ENCODE measurements at places on chromosomes 7 and 10.

- no peak for DNase-seq
Observed at GRCh38 chr10:32929634-32930033, 28.4 kb downstream of the ITGB1 start.

GRCh38 chr7:85596827-85597226, 410.0 kb upstream of the SEMA3D start:
- no peak for DNase-seq

GRCh38 chr10:29028486-29028885, 260.4 kb upstream of the LYZL1 start:
- no peak for DNase-seq

GRCh38 chr10:116710076-116710475, 32.3 kb downstream of the HSPA12A start:
- DNase-seq, result no peak

DNA sequence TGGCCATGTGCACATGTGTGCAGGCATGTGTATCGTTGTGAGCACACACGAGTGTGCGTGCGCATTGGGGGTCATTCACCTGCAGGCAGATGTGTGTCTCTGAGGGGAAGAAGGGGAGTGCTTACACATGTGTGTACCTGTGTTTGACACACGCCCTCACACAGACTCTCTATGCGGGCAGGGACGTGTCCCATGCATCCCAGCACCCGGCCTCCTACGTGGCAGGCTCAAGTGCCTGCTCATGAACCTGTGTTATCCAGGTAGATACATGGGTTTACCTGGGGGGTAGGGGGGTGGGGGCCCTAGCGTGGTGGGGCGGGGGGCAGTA, 18.6 kb downstream of the KCP start:
- no peak for DNase-seq

- DNase-seq, result no peak
Observed at GRCh38 chr10:69938541-69938991, 114.1 kb upstream of the MACROH2A2 start.

GRCh38 chr7:79182283-79182682, 271.2 kb downstream of the MAGI2 start:
- no peak for DNase-seq

DNA sequence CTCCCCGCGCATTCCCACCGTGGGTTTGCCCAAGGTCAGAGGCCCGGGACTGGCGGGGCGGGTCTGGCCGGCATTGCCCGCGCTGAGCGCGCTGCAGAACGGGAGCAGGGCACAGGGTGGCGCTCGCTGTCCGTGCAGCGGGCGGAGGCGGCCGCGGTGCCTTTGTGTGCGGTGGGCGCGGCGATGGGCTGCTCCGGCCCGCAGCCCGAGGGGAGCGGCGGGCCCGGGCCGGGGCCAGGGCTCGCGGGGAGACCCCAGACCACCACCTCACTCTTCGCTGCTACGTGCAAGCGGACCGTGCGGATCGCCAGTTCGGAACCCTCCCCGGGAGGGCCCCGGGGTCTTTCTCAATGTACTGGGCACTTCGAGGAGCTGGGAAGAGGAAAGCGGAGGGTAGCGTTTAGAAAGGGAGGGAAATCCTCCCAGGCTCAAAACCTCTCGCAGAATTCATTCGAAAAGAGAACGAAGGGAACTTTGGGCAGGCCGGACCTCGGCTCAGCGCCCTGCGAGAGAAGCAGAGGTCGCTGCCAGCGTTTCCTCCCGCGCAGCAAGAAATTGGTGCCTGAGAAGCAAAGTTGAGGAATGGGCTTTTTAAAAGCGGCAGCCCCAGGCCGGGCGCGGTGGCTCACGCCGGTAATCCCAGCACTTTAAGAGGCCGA, 8.5 kb downstream of the SP8 start:
- peak; percentile 78 for DNase-seq

GRCh38 chr10:92413519-92413918, 122.6 kb downstream of the MARCHF5 start:
- DNase-seq, result no peak

- no peak for DNase-seq
Observed at GRCh38 chr7:114678116-114678515, 243.8 kb upstream of the MDFIC start.

DNA sequence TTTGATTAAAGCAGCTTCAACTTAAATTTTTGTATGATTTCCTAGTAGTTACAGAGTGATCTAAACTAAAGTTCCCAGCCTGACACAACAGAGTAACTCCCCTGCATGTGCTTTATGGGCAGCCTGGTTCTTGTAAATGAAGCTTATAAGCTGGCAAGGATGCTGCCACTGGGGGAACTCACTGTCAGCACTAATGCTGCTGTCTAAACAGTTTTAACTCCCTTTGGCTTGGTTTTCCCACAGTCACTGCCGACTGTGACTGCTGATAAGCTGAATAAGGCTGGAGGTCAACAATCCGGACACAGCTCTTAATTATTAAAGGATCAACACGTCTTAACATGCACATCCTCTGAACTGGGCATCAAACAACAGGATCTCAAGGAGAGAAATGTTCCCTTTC, 130.1 kb downstream of the OTUD1 start:
- DNase-seq, result no peak

- DNase-seq, result no peak
Observed at GRCh38 chr10:95716466-95716865, 22.7 kb upstream of the TCTN3 start.

- no peak for DNase-seq
Observed at GRCh38 chr10:119161680-119162451, 3.6 kb downstream of the SFXN4 start.

DNA sequence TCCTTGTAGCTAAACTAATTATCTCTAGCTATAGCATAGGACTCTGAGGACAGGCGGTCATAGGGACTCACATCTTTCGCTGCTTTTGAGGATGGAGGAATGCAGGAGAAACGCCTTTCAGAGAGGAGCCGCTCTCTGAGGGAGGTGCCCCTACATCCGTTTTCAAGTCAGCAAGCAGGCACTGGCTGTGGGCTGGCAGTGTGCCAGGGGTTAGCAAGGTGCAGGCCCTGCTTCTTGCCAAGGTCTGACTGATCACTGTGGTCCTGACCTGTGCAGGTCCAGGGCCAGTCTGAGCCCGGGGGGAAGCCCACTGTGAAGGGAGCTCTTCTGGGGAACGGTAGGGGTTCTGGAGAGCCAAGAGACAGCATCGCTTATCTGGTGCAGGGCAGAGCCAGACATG, 89.4 kb downstream of the SH3PXD2A start:
- DNase-seq, result no peak

DNA sequence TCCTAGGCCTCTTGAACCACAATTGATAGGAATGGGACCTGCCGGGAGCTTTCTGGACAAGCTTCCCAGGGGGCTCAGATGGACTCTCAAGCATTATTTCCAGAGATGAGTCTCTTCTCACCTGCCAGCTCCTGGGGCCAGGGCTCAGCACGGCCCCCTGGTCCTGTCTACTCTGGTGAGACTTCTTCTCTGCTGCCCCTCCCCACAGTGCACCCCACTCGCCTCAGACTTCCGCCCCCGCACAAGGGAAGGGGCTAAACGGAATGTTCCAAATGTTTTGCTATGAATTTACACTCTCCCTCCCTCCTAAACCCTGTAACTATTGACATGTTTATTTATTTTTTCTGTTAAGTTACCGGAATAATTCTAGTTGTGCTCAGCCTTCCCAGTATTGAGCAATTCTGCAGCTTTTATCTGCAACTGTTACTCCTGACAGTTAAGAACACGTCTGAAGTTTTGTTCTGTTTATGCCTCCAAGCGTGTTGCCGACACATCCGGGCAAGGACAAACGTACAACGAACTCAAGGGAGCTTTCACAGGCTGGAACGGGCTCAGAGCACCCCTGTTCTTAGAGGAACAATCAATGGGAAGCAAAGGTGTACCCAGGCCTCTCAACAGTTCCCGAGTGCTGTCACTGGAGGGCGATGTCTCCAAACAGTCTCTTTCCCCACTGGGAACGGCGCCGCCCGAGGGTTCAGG, 55.2 kb downstream of the FHIP2A start:
- peak; percentile 65 for DNase-seq

DNA sequence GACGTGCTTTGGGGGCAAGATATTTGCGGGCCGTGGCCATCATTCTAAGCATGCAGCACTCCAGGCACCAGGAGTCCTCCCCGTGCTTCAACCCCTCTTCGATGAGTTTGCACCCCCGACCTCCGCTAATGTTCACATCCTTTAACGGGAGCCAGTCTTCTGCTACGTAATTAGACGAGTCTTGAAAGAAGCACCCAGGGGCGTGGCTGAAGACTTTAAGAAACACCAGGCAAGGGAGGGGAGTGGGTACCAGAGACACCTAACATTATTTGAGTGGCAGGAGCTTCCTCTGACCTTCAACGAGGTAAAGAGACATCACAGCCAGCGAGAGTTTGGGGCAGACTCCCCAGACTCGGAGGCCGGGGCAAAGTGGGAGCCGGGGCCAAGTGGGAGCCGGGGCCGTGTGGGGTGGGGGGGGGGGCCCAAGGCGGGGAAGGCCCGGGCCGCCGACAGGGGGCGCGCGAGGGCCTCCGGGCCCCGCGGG, 31.1 kb upstream of the TOMM7 start:
- no peak for DNase-seq

- no peak for DNase-seq
Observed at GRCh38 chr7:127803626-127804025, 151.6 kb downstream of the SND1 start.

GRCh38 chr10:132888898-132889490, 53.4 kb downstream of the CFAP46 start:
- DNase-seq, result no peak

- no peak for DNase-seq
Observed at GRCh38 chr10:13904064-13904463, 317.3 kb downstream of the PRPF18 start.

DNA sequence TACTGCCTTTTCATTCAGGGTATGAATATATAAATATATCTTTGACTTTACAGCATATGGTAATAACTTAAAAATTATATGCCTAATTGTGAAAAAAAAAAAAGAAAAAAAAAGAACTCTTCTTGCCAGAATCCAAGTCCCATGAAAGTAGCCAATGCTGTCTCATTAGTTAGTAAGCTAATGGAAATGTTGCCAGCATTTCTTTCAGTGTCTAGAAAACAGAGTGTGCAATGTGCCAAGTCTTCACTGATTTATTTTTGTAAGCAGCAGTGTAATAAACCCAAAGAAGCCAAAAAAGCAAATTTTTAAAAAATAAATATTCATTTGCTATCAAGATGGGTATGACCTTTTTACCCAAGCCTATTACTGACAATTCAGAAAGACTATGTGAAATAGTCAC, 31.1 kb upstream of the LRRN3 start:
- DNase-seq, result no peak

DNA sequence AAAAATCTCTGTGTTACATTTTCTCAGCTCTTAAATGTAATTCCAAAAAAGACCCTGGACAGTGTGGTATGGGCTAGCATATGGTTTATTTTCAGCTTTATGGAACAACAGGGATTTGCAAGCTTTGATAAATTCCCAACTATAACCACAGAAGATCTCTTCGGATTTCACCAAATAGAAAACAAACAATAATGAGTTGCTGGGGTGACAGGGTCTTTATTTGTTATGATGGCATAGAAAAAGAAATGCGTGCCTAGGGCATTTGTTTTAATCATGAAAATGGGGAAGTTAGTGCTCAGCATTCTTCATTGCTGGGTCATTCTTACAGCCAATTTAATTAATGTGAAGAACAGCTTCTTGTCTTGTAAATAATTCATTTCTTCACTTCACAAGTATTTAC, 139.0 kb downstream of the LRRN3 start:
- DNase-seq, result no peak

DNA sequence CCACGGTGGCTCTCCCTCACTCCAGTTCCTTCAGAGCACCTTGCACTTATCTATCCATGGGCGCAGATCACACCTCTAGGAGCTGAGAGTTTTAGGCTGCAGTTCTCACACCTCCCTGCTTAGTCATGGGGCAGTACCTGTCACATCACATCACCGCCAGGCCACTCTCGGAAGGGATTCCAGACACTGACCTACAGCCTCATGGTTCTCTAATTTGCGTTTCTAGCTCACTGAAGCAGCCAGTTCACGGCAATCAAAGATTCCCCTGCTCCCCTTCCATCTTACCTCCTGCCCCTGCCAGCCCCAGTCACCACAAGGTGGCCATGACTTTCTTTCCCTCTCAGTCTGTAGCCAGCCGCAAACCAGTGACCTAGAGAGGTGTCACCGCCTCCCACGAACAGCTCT, 34.2 kb downstream of the ADRB1 start:
- DNase-seq, result no peak

DNA sequence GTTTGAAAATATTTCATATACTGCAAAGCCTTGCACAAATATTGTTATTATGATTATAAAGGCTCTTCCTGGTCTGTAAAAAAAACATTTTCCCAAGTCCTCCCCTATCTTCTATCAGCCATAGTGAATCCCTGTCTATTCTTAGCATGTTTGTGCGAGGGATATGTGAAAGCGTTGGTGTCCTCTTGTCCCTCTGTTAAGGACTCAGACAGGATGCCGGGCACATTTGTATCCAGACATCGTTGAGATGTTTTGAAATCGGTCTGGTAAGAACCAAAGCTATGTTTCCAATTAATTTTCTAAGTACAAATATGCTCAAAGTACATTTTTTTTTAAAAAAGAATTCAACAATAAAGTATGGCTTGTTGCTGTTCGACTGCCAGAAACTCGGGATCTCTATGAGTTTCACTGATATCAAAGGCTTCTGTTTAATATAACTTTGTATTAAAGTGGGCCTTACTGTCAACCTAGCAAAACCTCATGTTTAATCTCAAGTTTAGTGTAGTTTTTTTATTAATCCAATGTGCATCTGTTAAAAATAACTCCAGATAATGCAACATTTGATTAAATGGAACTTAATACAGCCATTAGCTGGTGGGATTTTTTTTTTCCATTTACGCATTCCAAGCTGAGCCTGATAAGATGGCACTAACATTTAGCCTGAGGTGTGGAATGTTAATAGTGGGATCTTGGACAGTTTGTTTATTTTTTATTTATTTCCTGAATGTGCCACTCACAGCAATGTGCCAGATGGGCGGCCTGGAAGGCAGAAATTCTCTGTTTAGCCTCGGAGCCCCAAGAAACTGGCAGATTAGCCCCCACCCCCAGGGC, 754.3 kb downstream of the LRMDA start:
- DNase-seq, result no peak
